Right renal pelvis (tissue), 4 donors: ENCODE measurements at places on chromosomes 3 and 15. TPM values are rescaled to one million over a fixed set of nuclear protein-coding genes. Genes with fewer than 3 reads are reported as not detected.

The GAP43 gene
- 0.30 TPM for polyA plus RNA-seq

The HDC gene
- 0.36 TPM for polyA plus RNA-seq

- no peak for DNase-seq
These were observed 266.5 kb upstream of the CCDC54 start for GRCh38 chr3:107110596-107111305.

DNA sequence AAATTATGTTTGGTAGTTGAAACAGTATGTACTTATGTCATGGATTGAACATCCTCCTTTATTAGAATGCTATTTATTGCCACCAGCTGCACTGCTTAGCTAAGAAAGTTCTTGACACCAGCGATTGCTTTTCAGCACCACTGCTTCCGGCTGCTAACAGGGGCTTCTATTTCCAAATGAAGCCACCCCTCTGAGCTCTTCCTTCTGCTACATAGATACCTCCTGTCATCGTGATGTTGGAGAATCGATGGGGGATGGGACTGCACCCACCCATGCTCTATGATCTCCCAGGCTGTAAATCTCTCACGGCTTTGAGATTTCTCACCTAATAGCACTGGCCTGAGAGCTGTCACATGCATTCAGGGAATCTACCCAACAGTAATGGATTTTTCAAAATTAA, 259.2 kb downstream of the MEIS2 start:
- no peak for DNase-seq

The FSIP1 gene
- 1.9 TPM for polyA plus RNA-seq

- DNase-seq, result no peak
These were observed 64.6 kb downstream of the LPP start for GRCh38 chr3:188218603-188219002.

DNA sequence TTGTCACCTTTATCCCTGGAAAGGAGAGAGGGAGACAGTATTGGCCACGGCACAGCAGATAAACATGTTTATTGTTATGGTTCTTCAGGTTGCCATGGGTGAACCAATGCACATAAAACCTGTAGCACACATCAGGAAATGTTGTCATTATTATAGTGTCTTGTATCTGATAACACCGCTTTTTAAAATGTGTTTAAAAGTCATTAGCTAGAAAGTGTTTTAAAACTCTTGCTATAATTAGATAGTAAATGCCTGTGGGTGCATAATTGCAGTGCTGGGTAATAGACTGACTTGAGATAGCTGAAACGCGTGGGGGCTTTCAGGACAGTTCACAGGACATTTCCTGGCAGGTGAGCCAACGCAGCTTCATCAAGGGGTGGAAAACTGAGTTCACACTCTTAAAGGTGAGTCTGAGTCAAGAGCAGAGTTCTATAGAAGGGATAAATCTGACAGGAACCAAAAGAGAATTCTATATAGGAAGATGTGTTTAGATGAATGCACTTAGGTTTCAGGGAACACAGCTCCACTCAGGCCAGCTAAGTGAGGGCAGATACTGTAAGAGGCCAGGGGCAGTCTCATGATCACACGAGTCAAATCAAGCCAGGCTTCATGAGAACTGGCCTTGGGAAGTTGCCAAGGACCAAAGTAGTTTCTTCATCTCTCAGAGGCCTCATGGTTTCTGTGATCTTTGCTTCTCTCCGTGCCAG, 35.6 kb upstream of the PPP4R2 start:
- DNase-seq, result no peak

DNA sequence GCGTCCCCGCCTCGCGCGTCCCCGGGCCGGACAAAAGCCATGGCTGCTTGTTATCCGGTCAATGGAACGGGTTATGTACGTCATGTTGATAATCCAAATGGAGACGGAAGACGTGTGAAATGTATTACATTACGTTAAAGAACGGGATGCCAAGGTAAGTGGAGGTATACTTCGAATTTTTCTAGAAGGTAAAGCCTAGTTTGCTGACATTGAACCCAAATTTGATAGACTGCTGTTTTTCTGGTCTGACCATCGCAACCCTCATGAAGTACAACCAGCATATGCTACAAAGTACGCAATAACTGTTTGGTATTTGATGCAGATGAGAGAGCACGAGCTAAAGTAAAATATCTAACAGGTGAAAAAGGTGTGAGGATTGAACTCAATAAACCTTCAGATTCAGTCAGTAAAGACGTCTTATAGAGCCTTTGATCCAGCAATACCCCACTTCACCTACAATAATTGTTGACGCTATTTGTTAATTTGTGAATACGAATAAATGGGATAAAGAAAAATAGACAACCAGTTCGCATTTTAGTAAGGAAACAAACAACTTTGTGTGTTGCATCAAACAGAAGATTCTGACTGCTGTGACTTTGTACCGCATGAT, 19.8 kb downstream of the WDR73 start:
- no peak for DNase-seq

DNA sequence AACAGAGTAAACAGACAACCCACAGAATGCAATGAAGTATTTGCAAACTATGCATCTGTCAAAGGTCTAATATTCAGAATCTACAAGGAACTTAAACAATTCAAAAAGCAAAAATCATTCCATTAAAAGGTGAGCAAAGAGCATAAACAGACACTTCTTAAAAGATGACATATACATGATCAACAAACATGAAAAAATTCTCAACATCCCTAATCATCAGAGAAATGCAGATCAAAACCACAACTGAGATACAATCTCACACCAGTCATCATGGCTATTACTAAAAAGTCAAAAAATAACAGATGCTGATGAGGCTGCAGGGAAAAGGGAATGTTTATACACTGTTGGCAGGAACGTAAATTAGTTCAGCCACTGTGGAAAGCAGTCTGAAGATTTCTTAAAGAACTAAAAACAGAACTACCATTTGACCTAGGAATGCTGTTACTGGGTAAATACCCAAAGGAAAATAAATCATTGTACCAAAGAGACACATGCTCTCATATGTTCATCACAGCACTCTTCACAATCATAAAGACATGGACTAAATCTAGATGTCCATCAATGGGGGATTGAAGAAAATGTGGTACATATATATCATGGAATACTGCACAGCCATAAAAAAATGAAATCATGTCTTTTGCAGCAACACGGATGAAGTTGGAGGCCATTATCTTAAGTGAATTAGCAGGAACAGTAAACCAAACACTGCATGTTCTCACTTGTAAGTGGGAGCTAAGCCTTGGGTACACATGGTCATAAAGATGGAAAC, 393.3 kb upstream of the CBLB start:
- DNase-seq, result no peak

DNA sequence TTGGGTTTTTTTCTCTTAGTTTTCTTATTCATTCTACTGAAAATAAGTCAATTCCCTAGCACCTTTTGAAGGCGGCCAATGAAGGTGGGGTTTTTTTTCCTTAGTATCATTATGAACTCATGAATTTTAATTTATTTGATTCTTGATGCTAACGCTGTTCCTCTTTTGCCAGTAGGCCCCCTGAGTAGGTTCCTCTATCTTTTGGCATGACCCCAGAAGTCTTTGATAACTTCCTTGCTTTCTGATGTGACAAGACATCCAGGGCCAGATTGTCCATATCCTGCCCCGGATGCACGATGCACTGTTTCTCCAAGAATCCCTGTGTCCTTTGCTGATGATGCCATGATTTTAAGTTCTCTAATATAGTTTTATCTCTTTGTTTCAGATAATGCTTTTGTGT, 20.6 kb downstream of the LRRK1 start:
- no peak for DNase-seq

DNA sequence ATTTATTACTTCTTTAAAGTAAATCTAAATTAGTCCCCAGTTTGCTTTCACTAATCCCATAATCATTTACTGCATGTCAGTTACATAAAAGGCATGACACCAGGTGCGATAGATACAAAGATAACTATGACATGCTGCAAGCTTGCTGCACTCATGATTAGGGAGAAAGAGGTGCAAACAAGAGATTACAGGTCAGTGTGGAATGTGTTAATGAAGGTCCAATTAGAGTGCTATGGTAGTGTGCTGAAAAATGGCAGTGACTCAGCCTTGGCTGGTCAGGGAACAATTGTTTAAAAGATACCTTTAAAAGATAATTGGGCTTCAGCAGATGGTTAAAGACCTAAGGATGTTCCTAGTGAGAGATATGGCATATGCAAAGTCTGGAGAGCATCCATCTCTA, 352.6 kb upstream of the TGFBR2 start:
- no peak for DNase-seq

DNA sequence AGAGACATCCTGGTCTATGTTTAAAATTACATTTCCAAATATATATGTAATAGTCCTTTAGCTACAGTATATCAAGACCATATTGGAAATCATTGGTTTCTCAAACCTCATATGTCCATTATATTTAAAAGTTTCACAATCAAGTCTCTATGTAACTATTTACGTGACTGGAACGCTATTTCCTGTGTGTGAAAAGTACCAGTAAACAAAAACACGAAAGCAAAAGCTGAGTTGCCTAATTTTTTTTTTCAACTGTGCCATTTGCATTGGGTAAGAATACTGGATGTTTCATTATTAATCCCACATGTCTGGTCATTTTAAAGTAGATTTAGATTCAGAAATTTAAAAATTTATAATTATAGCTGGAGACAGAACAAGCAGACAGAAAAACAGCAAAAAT, 381.4 kb downstream of the TBC1D5 start:
- DNase-seq, result no peak

The NEO1 gene
- 127 TPM for polyA plus RNA-seq

The ATP8B4 gene
- 3.9 TPM for polyA plus RNA-seq

DNA sequence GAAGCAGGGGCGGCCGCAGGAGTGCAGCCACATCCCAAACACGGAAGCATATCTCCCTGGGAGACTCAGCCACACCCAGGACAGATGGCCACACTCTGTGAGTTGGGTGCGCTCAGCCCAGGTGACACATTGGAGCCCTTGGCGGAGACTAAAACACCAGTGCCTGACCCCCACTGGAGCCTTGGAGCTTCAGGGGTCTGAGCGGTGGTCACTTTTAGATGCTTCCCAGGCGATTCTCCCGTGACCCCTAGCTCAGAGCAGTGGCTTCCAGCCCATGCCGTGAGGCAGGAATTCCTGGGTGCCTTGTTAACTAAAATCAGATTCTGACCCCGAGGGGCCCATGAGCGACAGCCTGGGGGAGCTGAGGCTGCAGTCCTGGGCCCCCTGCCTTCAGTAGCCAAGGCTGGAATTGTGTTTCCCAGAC, 54.5 kb downstream of the PLXNA1 start:
- DNase-seq, result no peak

The TM6SF1 gene
- 2.5 TPM for polyA plus RNA-seq

DNA sequence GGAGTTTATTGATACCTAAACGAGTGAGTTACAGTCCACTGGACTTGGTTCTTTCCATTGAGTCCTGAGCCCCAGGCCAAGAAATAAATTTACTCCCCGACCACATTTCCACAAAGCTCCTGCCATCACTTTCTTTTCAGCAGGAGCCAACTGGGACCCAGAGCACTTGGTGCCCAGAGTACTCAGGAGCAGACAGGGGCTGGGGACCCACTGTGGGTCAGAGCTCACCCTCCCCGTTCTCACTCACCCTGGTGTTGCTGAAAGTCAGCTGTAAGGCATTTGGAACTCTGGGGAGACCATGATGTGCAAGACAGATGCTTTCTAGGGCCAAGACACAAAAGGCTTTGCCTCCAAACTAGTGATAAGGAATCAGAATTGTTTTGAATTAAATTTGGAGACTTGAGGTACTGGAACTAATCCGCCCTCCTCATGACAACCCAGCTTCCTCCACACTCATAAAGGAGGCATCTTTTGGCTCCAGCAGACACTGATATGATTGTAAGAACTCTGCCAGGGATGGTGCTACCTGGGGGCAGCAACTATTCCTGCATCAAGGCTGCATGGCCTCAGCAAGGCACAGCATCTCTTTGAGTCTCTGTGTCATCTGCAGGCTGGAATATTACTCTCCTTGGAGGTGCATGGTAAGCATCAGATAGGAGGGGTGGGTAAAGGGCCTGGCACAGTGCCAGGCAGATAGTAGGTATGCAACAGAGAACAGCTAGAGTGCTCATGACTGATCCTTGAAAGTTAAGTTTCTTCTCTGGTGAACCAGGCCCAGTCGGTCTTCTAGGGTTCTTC, 7.3 kb upstream of the CAMK1 start:
- no peak for DNase-seq

DNA sequence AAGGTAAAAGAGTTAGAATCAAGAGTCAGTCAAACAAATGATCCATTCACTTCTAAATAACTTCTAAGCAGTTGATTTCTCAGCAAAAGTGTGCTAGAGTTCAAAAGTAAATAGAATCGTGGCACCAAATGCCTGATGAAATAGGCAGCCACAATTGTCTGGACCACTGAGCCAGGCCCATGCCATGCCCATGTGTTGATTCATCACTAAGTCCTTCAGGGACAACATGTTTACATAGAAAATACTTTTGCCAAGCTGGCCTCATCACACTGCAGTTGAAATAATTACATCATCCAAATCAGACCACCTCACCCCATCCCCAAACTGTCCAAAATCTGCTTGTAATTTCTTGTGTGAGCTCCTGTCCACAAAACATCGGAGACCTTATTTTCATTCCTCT, 216.3 kb downstream of the IGSF11 start:
- DNase-seq, result no peak

The SLC25A20 gene
- 17.9 TPM for polyA plus RNA-seq

- no peak for DNase-seq
These were observed 32.0 kb downstream of the AMOTL2 start for GRCh38 chr3:134342259-134342658.

DNA sequence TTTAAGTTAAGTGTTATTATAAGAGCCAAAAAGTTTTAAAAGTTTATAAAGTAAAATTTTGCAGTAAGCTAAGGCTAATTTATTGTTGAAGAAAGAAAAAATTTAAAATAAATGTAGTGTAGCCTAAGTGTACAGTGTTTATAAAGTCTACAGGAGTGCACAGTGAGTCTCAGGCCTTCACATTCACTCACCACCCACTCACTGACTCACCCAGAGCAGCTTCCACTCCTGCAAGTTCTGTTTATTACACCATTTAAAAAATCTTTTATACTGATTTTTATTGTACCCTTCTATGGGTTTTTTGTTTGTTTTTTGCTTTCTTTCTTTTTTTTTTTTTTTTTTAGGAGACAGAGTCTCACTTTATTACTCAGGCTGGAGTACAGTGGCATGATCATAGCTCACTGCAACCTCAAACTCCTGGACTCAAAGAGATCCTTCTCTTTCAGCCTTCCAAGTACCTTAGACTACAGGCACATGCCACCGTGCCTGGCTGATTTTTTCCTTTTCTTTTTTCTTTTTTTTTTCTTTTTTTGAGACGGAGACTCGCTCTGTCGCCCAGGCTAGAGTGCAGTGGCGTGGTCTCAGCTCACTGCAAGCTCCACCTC, 25.9 kb downstream of the CSTA start:
- DNase-seq, result no peak
